Activated naive CD4-positive, alpha-beta T cell treated with anti-CD3 and anti-CD28 coated beads for 36 hours (primary cell): ENCODE measurements at places on chromosomes 4 and X.
A peak's percentile ranks its signal among the peaks of the same experiment; 100 is the strongest.

DNA sequence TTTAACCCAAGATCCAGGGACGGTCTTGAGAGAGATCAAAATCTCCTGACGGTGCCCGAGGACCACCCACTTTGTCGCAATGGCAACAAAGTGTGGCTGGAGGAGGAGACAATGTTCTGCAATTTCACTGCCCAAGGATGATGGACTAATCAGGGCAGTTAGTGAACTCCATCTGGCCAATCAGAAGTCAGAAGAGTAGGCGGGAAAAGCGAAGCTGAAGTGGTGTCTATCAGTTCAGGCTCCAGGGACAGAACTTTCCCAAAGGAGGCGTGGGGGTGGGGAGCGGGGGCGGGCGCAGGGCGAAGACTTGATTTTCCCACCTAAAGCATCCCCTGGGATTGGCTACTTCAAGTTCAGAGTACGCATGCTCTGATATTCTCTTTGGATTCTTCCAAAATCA lies 25.6 kb downstream of the SPACA5B start:
- DNase-seq: no peak

DNA sequence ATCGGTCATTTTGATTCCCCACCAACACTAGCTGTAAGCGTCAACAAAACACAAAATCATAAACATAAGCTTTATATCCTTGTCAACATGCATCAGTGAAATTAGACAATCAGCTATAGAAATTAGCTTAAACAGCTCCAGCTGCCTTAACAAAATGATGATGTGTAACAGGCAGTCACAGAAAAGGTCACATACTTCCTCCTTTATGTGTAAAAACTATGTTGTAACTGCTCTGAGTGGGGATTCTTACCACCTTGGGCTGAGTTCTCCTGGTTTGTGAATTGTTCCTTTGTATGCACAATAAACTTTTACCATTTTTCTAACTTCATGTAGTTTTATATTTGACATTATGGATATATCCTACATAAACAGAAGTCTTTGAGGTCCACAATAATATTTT lies 73.9 kb upstream of the MAP9 start:
- no peak for DNase-seq

DNA sequence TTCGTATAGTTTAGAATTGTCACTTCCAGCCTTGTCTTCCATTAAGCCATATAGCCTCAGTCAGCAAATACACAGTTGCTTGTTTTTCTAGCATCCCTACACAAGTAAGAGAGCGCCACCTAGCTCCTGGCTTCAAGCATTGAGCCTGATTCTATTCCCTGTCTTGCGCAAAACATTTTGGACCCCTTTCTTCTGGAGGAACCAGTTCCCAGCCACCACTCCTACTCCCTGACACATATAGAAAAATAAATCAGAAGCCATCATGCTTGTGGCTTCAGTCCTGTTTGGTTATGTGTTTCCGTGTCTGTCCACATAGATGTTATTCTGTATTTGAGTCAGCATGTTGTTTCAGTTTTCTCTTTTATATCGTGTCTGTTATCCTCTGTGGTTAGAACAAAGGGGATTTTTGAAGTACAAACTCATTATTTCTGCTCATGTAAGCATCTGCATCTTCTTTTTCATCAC lies 59.9 kb downstream of the GK start:
- DNase-seq: peak; percentile 65

DNA sequence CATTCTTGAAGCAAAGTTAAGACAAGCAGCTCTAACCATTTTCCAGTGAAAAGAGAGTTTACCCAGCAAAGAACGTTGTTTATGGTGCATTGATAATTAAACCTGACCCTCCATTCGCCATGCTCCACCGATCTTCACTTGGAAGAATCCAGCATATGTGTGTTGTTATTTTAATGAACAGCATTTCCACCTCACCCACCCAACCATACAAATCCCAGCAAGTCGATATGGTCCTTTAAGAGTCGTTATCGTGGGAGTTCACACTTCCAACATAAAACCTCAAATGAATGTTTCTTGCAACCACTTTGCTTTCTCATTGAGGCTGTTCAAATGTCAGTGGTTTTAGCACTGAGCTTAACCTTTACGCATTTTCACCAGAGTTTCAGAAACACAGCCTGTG lies 147.4 kb upstream of the LDB2 start:
- no peak for DNase-seq

DNA sequence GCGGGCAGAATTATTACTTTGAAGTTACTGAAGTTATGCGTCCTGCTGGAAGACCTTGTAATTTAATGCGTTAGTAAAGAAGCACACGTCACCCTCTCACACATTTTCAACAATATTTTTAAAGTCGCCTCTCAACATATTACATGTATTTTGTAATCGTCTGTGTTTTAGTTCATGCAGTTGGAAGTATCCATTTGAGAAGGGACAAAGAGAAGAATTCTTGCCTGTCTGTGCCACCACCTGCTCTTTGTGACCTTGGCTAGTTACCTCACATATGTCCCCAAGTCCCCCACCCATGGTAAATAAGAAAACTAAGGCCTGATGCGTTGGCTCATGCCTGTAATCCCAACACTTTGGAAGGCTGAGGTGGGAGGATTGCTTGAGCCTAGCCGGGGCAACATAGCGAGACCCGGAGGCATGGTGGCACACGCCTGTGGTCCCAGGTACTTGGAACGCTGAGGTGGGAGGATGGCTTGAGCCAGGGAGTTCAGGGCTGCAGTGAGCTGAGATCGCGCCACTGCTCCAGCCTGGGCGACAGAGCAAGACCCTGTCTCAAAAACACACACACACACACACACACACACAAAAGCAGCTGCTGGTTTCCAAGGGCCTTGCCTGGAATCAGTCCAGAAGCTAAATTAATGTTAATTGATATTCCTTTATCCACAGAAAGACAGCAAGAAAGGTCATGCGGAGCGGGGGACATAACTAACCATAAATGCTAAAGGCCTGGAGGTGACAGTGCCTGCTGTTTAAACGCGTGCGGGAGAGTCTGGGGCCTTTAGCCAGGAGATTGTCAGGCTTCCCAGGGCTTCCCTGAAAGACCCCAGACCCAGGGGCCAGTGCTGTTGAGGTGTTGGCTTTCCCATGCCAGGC lies 811 bp downstream of the TMEM187 start:
- no peak for DNase-seq

DNA sequence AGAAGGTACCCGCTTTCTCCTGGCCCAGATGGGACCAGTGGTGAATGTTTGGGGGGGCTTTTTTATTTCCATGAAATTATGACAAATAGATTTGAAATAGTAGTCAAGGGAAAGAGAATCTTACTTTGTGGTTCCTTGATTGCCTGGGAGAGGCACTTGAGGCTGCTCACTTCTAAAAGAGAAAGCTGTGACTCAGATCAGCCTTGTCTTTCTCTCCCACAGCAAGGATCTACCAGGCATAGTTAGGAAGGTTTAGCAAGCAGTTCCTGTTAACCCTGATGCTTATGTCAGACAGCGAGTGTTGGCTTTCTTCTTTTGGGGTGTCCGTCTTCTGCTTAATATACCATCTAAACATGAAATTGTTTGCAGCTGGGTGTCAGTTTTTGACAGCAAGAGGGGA lies 114.5 kb downstream of the TSPAN7 start:
- no peak for DNase-seq

DNA sequence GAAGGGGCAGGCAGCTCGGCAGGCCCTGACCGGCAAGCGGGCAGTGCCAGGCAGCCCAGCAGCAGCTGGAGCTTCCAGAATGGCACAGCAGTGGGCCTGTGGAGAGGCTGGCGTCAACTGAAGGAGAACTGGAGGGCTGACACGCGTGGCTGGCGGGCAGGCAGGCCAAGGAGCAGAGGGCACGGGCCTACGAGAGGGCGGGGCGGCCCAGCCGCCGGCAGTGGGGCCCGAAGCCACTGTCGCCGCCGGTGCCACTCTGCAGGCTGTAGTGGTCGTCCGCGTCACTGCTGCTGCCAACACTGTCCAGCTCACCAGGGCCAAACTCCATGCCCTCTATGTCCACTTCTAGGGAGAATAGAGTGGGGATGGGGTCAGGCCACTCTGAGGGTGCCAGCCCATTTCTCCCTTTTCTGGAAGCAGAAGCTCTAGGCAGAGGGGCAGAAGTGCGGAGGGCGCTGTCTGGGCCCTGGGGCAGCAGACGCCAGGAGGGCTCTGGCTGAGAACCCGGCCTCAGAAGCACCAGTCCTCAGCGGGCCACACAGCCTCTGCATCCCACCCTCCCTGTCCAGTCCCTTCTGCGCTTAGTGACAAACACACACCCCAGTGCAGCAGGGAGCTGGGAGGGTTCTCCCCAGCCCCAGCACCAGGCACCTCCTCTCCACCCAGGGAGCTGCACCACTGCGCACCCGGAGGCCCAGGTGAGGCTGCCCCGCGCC lies 8.6 kb upstream of the HAUS3 start:
- peak; percentile 2 for DNase-seq

DNA sequence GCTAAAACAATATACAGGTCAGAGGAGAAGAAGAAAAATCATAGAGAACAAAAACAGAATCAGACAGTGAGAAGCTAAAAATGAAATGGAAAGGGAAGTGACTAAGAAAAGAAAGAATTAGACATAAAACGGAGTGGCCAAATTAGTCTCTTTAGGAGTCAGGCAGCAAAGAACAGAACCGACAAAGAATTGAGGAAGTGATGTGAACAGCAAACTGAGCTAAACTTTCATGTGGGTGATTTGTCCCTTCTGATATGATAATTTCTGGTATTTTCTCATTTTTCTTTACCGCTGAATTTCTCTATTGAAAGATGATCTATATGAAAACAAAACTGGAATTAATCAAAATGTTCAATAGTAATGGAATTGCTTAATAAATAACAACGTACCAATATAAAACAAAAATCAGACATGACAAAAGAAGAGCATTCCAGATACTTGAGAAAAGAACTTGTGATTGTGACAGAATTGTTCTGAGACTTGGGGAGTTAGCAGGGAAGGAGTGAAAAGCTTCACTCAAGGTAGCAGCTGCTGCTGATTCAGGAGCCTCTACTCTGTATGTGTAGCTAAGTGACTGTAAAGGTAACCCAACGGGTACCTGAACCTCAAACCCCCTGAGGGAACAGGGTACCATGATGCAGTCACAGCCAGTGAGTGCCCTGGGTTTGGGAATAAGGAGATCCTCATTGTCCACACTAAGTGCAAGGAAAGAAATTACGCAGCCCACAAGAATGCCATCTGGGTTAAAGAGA lies 8.8 kb downstream of the TAPT1 start:
- DNase-seq: peak; percentile 10

DNA sequence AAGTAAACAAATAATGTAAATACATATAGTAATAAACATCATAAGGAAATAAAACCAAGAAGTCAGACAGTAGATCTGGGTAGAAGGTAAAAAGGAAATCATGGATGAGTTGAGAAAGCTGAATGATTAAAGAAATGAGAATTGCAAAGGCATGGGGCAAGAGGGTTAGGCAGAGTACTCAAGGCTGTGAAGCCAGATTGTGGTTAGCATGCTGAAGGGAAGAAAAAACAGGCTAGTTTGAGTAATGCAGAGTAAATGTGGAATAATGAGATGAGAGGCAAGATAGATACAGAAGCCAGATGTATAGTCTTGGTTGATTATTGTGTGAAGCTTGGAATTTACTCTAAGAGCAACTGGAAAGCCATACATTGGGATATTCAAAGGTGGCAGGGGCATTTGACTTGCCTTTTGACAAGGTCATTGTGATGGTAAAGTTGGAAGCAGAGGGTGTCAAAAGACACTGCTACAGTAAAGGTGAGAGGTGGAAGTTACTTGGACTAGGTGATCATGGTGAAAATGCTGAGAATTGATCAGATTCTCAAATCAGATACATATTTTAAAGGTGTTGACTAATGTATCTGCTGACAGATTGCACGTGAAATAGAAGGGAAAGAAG lies 307.0 kb downstream of the FSTL5 start:
- DNase-seq: no peak

GRCh38 chrX:8647176-8647575 lies 84.8 kb downstream of the ANOS1 start:
- no peak for DNase-seq

DNA sequence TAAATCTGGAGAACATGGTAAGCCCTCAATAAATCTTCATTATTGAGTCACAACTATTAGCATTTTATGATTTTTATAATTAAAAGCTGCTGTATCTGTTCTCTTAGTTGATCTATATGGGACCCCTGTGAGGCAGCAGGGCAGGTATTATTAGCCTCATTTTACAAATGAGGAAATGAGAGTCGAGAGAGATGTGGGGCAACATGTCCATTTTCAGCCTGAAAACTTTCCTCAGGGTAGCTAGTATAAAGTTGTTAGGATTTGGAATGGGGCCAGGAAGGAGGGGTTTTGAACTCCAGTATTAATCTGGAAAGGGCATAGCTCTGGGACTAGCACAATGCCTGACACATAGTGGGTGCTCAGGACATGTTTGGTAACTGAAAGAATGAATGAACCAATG lies 191.7 kb upstream of the GPC4 start:
- DNase-seq: no peak

DNA sequence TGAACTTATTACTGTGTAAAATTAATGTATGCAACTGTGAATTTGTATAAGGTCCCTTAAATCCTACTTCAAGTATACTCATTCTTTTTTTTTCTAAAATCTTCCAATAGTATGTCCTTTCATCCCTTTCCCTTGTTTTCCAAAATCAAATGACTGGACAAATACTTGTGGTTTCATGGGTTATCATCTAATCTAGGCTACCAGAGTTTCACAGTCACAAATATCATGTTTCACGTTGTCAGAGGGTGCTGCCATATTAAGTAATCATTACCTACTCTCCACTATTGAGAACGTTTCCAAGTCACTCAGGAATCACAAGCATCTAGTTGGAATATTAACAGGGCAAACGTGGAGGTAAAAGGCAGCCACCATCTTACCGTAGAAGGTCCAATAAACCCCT lies 1235.0 kb upstream of the TENM3 start:
- no peak for DNase-seq

- no peak for DNase-seq
Observed at GRCh38 chr4:122541996-122542395, 78.9 kb downstream of the IL21 start.
